ENCODE measurements at places on chromosomes 11 and 22.
A peak's percentile ranks its signal among the peaks of the same experiment; 100 is the strongest.

GRCh38 chr11:106397787-106398501 is 320.5 kb downstream of the AASDHPPT start:
- DNase-seq: no peak

GRCh38 chr11:11972730-11973341 is 35.6 kb downstream of the DKK3 start:
- DNase-seq: no peak

DNA sequence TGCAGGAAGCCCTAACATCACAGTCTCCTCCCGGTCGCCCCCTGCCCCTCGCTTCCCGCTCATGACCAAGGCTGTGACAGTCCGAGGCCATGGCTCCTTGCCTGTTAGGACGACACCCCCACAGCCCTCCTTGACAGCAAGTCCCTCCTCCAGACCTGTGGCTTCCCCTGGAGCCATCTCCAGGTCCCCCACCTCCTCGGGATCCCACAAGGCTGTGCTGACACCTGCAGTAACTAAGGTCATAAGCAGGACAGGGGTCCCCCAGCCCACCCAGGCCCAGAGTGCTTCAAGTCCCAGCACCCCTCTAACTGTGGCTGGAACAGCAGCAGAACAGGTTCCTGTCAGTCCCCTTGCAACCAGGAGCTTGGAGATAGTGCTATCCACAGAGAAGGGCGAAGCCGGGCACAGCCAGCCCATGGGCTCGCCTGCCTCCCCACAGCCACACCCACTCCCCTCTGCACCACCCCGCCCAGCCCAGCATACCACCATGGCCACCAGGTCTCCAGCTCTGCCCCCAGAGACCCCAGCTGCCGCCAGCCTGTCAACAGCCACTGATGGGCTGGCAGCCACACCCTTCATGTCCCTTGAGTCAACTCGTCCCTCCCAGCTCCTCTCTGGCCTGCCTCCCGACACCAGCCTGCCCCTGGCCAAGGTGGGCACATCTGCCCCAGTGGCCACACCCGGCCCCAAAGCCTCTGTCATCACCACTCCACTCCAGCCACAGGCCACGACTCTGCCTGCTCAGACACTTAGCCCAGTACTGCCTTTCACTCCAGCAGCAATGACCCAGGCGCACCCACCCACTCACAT is 63.2 kb downstream of the OTOG start:
- DNase-seq: peak; percentile 11

DNA sequence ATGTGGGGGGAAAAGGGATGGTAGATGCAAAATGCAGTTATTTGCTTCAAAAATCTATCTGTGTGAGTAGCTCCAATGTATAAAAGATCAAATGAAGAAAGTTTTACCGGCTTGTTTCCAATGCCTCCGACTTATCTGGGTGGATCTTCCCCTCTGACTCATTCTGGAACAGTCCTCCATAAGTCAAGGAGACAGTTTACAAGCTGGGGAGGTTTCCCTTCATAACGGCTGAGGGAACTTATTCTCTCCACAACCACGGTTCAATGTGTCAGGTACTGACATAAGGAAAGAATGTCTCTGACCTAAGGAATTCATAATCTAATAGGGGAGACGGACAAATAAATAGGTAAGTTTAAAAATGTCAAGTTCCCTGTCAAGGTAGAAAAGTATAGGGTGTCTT is 49.7 kb upstream of the BIRC3 start:
- no peak for DNase-seq

GRCh38 chr11:57513911-57514537 is 1.5 kb downstream of the SLC43A1 start:
- peak; percentile 56 for DNase-seq

GRCh38 chr22:28023774-28024173 is 104.7 kb upstream of the PITPNB start:
- no peak for DNase-seq

DNA sequence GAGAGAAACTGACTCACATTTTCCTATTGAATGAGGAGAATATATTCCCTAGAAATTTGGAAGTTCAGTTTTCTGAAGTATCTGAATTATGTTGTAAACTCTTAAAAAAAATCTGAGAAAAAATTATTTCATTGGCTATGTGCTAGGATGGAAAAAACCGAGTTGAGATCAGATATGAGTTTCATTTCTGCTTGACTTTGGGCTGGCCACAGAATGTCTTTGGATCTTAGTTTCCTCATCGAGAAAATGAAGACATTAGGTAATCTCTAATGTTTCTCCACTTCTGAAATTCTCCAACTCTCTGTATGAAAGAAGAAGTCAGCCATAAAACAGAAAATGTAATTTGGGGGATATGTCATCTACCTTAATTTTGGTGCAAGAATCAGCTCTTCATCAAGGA is 28.8 kb downstream of the SLN start:
- DNase-seq: no peak

- no peak for DNase-seq
Observed at GRCh38 chr11:132278801-132279574, 908.6 kb downstream of the NTM start.

DNA sequence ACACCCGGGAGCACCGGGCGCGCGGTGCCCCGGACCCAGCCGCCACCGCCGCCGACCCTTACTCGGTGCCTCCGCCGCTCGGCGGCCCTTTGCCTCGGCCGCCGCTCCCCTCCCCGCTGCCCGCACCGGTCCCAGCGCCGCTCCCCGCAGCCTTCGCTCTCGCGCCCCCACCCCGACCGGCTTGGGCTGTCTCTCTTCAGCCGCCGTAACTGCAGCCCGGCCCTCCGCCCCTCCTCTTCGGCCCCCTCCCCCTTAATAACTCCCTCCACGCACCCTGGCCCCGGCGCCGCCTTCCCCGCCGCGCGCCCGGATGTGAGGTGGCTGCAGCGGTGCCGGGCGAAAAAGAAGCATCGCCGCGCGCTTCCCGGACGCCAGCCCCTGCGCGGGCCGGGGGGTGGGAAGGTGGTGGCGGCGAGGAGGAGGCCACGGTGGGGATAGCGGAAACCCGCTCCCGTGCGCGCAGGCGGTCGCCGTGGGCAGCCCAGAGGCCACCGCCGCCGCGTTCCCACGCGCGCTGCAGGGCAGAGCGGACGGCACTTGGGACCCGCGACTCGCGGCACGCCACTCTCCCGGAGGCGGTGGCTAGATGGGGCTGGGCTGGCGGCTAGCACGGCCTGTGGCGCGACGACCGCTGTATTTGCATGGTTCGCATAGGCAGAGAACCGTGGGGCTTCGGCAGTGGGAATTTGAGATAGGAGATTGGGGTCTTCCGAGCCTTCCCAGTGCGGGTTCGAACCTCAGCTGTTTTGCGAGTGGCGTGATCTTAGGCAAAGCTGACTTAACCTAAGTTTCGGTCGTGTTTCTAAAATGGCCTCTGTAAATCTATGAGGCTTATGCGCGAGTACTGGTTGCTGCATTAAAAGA is at the start of gene EIF4ENIF1:
Gene EIF4ENIF1, minus strand, starts transcription at position 211 of the 864 bp plus-strand sequence. CDS start 1,124 bp downstream, outside the sequence.
- DNase-seq: peak; percentile 87

GRCh38 chr11:44592125-44592940 is 26.9 kb downstream of the CD82 start:
- DNase-seq: no peak

DNA sequence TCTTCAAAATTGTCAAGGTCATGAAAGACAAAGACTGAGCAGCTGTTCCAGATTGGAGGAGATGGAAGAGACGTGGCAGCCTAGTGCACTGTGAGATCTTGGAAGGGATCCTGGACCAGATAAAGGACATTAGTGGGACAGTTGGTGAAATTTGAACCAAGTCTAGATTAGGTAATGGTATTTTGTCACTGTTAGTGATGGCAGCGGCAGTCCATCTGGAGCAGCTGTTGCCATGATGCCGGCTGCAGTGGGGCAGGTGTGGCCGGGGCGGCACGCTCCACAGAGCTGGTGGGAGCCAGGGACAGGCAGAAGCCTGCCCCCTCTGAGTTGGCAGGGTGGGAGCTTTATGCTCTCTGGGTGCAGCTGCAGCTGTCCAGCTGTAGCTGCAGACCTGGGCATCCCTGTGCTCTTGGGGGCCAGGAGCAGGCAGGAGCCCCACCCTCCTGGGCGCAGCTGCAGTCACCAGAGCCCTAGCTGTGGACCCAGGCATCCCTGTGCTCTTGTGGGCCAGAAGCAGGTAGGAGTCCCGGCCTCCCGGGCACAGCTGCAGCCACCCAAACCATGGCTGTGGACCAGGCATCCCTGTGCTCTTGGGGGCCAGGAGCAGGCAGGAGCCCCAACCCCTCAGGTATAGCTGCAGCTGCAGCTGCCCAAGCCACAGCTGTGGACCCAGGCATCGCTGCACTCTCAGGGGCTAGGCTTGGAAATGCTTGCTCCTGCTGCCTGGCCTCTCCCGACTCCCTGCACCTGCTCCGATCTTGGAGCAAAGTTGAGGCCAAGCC is 20.7 kb downstream of the DIXDC1 start:
- no peak for DNase-seq

DNA sequence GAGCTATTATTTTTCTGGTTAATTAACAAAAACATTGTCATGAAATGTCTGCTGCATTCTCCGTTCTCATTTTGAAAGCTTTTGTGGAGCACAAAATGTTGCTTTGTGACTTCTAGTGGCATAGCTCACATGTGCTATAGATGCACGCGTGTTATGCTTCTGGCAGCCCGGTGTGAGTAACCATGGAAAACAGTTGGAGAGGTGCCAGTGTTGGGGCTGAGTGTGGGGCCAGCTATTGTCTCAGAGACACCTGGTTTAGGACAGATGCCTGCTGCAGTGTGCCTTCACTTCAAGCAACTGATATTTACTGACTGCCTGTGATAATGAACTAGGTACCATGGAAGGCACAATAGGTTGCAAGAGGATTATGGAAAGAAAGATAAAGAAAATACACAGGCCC is 760.6 kb downstream of the NTM start:
- no peak for DNase-seq

DNA sequence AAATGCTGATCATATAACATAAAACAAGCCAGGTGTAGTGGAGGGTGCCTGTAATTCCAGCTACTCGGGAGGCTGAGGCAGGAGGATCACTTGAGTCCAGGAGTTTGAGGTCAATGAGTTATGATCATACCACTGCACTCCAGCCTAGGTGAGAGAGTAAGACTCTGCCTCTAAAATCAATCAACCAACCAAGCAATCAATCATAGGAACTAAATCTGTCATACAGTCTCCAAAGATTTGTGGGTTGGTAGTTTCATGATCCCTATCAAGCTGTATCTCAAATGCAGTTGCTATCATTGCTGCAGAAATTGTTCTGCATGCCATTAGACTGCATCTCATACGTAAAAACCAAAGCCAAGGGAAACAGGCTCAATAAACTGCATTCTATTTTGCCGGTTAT is 33.1 kb downstream of the NARS2 start:
- no peak for DNase-seq

GRCh38 chr11:79896258-79896657 is 455.4 kb upstream of the TENM4 start:
- no peak for DNase-seq

GRCh38 chr22:46072110-46072881 is 78.0 kb upstream of the PPARA start:
- DNase-seq: peak; percentile 73
